Breast epithelium (tissue), 4 donors: ENCODE measurements at places on chromosomes 16 and 17. TPM values are rescaled to one million over a fixed set of nuclear protein-coding genes. Genes with fewer than 3 reads are reported as not detected.

GRB7 gene
- 27.9 TPM for total RNA-seq

ZNHIT3 gene
- 33.7 TPM for total RNA-seq

GRCh38 chr17:73132085-73132492, 32.7 kb upstream of the SSTR2 start:
- no peak for DNase-seq

- no peak for DNase-seq
Measured at GRCh38 chr16:10154389-10154788, 27.8 kb downstream of the GRIN2A start.

NETO2 gene
- total RNA-seq = 5.9 TPM

DNA sequence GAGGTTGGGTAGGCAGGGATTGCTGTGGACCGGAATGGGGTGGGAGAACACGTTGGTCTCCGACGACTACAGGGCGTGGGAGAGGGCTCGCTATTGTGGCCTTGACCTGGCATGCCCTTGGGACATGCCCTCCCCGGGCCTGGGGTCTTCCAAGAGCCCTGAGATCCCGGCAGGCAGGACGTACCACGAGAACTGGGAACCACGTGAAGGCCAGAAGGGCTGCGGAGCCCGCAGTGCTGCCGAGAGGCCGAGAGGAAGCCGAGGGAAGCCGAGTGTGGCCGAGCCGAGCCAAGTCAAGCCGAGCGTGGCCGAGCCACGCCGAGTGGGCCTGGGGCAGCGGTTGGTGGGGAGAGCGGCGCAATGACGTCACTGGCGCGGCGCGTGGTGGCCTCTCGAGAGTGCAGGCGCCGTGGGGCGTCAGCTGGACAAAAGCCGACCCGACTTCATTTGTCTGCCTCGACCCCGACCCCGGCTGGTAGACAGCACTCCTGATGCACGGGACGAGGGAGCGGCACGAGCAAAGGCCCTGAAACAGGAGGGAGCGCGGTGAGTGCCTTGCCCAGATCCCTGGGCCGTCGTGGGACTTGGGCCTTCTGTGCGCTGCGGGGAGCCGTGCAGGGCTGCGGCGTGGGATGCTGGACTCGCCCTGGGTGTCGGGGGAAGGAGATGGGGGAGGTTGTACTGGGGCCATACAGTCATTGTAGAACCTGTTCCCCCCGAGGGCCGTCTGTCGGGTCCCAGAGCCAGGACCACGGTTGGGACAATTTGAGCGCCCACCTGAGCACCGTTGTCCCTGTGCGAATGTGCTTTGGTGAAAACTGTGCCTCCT, 6.6 kb downstream of the SOCS1 start:
- DNase-seq = no peak

DNA sequence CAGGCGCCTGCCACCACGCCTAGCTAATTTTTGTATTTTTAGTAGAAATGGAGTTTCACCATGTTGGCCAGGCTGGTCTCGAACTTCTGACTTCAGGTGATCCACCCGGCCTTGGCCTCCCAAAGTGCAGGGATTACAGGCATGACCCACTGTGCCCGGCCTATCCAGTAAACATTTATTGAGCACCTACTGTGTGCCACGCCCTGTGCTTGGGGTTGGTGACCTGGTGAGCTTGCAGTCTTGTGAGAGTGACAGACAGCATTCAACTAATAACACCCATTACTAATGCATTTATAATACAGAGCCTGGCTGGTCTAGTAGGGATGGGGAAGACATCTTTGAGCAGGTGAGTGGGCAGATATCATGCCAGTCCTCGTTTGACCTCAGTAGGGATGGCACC, 113.1 kb downstream of the SOCS1 start:
- DNase-seq = no peak

DNA sequence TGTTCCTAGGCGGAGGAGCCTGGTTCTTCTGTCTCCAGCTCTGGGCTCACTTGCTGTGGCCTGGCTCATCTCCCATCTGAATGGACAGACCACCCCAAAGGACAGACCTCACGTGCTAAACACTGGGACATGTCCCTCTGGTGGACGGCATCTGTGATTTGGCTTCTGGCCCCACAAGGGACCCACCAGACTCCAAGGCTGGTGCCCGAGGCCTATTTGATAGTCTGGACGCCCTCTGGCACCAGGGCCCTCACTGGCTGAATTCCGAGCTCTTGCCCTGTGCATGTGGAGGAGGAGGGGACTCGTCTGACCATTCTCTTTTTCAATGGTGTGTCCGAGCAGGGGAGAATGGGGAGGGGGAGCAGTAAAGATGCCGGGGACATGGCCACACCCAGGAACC, 62.8 kb upstream of the LGALS9 start:
- no peak for DNase-seq

GRCh38 chr17:27348196-27348595, 54.3 kb downstream of the WSB1 start:
- DNase-seq = no peak

CORO6 gene
- 16.8 TPM for total RNA-seq

HBA2 gene
- 52.2 TPM for total RNA-seq

GRCh38 chr16:4695473-4696171, 2.3 kb downstream of the NUDT16L1 start:
- DNase-seq = no peak

DNA sequence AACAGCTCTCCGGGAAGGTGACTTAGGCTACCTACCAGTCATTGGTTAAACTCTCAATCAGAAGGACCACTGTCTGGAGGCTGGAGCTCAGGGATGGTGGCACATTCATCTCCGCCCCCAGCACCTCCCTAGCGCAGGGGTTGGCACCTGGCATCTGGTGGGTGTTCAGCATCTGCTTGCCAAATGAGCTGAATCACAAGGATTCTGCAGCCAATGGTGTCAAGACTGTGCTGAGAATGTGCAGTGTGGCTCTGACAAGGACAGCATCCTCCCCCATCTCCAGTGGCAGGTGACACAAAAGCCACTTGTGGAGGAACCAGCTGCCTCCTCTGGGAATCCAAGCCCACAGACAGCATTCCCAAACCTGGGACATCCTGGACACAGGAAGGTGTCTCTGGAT, 35.2 kb downstream of the PLXDC1 start:
- no peak for DNase-seq

TEKT3 gene
- total RNA-seq = 2.5 TPM
